Activated CD4-positive, alpha-beta T cell treated with anti-CD3 and anti-CD28 coated beads, Interleukin-2, amount 10 ng/mL, durations not matched to agents 7 days and 5 days (primary cell): ENCODE measurements at places on chromosomes 16 and 17. TPM values are rescaled to one million over a fixed set of nuclear protein-coding genes. Genes with fewer than 3 reads are reported as not detected.

Gene EPN3
- total RNA-seq, result not detected

Gene C16orf96
- total RNA-seq, result 0.22 TPM

GRCh38 chr17:17382065-17382459, 78.9 kb downstream of the NT5M start:
- no peak for DNase-seq

GRCh38 chr16:31467151-31467773, 4.7 kb upstream of the TGFB1I1 start:
- no peak for DNase-seq

DNA sequence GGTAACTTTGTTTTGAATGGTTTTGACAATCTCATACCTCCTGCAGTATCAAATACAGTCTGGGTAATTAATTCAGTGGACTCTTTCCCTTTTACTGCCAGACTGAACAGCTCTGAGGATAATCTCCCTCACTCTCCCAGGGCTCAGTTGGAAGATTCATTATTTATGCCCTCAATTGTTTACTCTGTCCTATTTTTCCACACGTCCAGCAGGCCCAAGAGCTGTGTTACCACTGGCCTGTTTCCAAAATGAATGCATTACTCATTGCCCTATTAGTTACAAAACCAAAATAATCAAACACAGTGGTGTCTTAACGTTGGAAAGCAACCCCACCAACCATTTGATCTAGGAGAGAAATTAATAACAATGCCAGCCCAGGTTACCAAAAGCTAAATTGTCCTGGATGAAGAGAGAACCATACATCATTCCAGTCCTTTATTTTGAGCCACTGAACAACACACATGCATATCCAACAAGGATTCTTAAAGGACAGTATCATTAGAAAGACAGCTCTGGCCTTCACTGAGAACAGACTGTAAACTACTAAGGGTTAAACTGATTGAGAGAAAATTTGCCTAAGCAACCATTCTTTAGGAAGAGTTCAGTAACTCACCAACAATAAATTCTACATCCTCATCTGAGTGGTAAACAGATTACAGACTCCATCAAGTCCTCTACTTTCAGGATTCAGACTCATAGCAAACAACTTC, 34.5 kb downstream of the FAM222B start:
- DNase-seq, result no peak

DNA sequence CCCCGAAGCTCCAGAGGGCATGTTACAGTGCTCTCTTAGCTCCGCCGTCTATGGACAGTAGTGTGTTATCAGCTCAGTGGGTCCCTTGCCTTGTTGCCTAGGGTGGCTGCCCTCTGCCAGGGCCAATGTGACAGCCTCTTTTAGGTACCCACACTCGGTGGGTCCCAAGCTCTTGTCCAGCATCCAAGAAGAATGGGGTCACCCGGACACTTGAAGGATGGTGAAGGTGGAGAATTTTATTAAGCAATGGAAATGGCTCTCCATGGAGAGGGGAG, 57.0 kb downstream of the RNF213 start:
- no peak for DNase-seq

DNA sequence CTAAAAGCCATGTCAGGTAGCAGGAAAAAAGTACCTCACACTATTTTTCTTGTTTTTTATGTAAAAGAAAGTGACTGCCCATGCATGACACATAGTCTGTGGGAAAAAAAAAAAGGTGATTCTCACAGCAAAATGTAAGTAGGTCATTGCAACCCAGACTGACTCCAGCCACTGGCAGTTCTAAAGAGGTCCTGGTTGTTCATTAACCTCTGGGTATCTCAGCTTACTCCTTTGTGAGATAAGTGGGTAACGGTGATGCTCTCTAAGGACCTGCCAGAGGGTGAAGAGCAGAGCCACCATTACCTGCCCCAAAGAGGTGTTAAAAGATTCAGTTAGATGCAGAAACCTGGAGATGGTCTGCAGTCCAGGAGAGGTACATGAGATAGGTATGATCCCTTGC, 531.9 kb downstream of the GRIN2A start:
- DNase-seq, result no peak

GRCh38 chr17:10226930-10227695, 28.7 kb upstream of the GAS7 start:
- peak; percentile 52 for DNase-seq

GRCh38 chr16:81018496-81018895, 11.5 kb downstream of the CENPN start:
- DNase-seq, result no peak
